Right forelimb (tissue), 1 donor: ENCODE measurements at places on chromosomes 2 and 18.
A peak's percentile ranks its signal among the peaks of the same experiment; 100 is the strongest.

DNA sequence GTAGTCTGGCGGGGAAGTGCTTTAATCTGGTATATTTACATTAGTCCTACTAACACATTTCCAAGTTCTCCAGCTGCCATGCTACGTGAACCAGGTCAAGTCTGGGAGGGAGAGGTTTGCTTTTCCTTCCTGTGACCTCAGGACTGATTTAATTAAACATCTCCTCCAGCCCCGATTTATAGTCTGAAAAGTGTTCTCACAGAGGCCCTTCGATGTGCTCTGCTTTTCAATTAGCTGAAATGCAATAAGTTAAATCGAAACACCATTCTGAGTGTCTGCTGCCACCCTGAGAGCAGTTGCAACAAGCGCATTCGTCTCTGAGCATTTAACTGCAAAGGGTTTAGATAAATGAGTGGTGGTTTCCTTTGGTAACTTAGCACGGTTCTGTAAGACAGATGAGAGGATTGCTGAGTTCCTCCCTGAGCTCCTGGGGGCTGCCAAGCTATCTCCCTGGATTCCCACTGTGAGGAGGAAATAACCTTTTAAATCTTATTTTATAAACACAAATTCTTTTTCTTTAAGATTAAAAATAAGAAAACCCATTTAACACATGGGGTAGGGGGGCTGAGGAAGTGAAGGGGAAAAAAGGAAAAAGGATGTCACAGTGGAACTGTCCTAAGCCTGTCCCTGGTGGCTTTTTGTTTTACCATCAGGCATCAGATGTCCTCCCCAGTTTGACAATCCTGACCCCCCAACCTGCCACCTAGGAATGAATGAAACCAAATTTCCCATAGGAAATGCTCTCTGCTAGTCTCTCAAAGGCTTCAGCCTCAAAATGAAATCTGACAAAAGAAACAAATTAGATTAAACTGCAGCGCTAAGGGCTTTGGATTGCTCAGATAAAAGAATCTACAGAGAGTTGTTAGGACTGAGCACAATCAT, 56.5 kb upstream of the CREB1 start:
- peak; percentile 58 for DNase-seq

DNA sequence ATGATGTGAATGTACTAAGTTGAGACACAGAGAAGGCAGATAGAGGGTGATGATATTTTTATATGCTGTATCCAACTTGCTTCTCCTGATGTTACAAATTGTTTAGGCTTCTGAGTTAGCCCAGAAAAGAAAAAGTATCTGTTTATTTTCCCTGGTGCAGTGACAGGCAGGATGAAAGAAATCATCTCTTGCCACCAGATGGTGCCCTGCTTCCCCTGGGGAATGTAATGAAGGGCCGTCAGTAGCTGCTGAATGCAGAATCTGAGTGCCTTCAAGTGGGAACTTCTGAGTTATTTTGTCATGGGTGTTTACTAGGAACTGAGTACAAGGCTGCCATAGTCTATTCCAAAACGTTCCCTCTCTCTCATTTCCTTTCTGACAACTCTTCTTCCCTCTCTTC, 525.6 kb downstream of the MBD2 start:
- DNase-seq: no peak

- DNase-seq: no peak
These were observed 331.6 kb upstream of the FANCL start for GRCh38 chr2:58572731-58573130.

- no peak for DNase-seq
These were observed 64.4 kb downstream of the NCK2 start for GRCh38 chr2:105809097-105809473.

GRCh38 chr2:205937211-205937610, 148.8 kb downstream of the INO80D start:
- DNase-seq: no peak

DNA sequence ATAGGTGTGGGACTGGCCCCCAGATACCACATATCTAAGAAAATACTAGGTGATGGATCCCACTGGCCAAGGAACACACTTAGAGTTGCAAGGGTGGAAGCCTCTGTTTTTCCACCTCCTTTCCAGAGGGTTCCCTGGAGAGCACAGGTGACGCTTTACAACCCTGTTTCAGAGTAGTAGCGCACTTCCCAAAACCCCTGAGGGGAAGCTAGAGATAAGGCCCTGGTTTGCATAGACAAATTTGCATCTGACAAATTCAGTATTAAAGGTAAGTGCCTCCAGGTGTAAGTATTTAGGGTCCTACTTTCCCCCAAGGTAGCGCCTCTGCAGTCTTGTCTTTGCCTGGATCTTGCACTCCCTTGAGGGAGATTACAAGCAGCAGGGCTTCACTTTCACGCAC, 474 bp upstream of the CERKL start:
- no peak for DNase-seq

GRCh38 chr2:150126143-150126740, 361.2 kb downstream of the RND3 start:
- DNase-seq: no peak

DNA sequence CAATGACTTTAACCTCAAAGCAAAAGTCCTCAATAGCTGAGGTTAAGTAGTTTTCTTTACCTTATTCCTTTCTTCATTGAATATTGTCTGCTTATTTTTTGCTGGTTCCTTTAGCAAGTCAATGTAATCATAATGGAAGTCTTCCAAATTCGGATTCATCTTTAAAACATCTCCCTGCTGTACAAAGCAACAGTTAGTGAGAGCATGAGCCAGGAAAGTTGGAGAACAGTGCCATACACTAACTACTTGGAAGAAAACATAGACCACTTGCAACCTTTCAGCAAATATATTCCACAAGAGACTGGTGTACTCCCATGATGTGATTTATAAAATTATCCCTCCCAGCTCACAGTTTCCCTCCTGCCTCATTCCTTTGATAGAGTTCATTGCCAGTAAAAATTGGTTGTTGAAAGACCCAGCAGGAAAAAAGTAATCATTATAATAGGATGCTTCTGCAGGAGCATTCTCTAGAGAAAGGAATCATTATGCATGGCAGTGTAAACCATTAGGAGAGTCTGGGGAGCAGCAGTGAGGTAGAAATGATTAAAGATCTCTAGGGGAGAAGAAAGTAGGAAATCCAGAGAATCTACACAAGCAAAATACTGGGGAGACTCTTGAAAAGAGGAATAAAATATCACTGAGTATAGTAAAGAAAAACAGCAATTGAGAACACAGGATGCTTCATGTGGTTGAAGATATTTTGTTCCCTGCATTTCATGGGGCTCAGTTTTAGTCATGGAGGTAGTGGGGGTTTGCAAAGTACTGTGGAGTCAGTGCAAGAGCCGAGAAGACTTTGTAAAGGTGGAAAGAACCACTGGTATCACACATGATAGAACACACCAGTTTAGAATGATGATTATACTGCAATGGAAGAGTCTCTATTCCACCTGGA, 38.6 kb upstream of the TTN start:
- no peak for DNase-seq

GRCh38 chr2:102509749-102510148, 36.7 kb downstream of the SLC9A4 start:
- DNase-seq: no peak

- no peak for DNase-seq
These were observed 29.7 kb downstream of the NAB1 start for GRCh38 chr2:190678444-190679162.

- DNase-seq: no peak
These were observed 50.0 kb downstream of the CPO start for GRCh38 chr2:206989311-206989710.

GRCh38 chr2:46555011-46555410, 75.6 kb downstream of the TMEM247 start:
- no peak for DNase-seq

DNA sequence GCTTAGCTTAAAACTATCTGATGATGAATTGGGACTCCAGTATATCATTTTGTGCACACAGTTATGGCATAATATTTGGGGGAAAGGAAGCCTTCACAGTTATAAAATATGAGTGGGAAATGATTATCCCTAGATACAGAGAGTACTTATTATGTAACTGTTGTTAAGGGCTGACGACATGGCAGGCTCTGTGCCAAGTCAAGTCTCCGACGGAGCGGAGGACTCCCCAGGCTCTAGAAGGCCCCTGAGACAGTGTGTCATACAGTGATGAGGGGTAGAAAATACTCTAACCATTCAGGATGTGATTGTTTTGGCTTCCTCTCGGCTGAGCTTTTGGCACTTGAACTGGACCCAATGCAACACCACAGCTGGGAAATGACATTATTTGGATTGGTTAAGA, 211.8 kb downstream of the SLC8A1 start:
- peak; percentile 73 for DNase-seq

GRCh38 chr2:30385327-30385726, 61.7 kb upstream of the LCLAT1 start:
- DNase-seq: peak; percentile 62

GRCh38 chr2:182128821-182129707, 143.4 kb downstream of the PPP1R1C start:
- no peak for DNase-seq

GRCh38 chr18:75339936-75340605, 87.4 kb downstream of the SMIM21 start:
- no peak for DNase-seq

DNA sequence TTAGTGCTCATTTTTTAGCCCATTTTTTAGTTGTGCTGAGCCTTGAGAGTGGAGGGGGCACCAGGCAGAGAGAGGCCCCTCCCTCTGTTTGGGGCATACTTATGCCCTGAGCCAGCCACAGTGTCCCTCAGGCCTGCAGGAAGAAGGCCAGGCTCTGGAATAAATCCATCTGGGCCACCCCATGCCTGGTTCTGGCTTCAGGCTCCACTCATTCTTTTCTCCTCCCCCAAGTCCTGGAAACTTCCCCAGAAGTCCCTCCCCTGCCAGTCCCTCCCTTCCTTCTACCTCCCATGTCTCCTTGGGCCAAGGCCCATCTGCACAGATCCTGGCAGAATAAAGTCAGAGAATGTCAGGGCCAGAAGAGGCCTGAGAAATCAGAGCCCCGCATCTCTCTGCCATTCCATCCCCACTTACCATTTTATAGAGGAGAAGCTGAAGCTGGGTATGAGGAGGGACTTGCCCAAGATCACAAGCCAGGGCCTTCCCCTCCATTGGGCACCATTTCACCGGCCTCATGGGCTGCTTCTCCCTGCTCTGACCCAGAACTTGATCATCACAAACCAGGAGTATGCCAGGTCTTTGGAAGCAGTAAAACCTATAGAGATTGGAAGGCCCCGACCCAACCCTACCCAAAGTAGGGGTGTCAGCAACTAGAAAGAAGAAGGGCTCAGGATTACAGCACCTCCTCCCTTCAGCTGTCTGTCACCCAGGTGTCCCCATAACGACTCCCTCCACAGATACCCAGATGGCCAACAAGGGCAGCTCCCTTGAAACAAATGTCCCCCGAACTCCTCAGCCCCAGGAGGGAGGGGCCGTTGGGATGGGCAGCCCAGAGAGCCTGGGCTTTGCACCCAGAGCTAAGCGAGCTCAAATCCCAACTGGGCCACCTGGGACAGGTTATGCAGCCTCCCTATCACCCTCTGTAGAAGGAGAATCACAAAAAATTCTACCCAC, 108.4 kb downstream of the POLR1A start:
- peak; percentile 70 for DNase-seq

- no peak for DNase-seq
These were observed 194.0 kb downstream of the DYSF start for GRCh38 chr2:71647356-71647755.

- no peak for DNase-seq
These were observed 32.2 kb downstream of the GPR39 start for GRCh38 chr2:132448771-132449170.

- DNase-seq: no peak
These were observed 678.3 kb upstream of the NRXN1 start for GRCh38 chr2:51710222-51710621.

- DNase-seq: no peak
These were observed 961 bp downstream of the GEN1 start for GRCh38 chr2:17754773-17755425.

GRCh38 chr2:68653538-68653982, 10.2 kb downstream of the PROKR1 start:
- DNase-seq: no peak

DNA sequence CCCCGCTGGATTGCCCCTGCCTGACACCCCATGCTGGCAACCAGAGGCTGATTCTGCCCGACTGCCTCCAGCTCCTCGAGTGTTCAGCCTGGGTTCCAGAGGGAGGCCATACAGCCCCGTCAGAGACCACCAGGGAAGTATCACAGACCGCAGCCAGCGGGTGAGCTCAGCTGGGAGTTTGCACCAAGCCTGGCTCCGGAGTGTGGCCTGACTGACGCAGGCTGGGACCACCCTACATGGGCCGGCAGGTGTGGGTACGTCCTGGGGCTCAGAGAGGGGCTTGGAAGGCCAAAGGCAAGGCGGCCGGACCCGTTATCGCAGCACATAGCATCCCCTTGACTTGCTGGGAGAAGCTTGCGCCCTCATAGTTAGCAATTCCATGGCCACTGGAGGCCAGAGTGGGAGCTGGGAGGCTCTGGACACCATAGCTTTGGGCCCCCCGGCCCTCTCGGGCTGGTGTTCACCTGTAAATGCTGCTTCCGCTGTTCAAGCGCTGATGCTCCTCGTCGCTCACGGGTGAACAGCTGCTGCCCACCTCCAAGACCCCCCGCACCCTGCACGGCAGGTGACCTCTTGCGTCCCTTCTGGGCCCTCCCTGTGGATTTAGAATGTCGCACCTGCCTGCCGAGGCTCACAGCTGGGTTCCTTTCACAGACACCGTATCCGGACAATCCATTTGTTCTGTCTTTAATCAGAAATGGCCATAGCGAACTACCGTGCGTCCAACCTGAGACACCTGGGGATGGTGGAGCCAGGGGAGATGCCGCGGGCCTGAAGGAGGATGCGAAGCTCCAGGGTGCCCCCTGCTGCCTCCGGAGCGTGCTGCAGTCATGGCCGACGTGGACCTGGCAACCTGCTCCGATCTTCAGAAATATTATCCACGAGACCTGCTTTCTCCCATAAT, 31.2 kb upstream of the SLC66A3 start:
- peak; percentile 78 for DNase-seq

GRCh38 chr2:39127973-39128372, 7.1 kb upstream of the SOS1 start:
- no peak for DNase-seq

DNA sequence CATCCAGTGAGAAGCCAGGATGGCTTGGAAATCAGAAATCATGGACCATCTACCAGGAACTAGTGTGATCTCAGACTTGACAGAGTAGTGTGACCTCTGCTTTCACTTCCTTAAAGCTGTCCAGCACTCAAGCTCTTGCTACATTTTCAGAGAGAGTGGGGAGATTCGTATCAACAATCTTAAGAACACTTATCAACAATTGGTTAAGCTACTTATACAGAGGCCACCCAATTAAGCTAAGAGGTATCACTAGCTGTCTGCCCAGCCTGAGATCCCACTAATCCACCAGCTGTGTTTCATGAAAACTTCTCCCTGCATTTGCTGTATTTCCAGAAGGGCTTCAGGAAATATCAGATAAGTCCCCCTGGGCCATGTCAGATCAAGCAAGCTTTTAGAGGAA, 4.2 kb downstream of the RPRM start:
- DNase-seq: no peak

DNA sequence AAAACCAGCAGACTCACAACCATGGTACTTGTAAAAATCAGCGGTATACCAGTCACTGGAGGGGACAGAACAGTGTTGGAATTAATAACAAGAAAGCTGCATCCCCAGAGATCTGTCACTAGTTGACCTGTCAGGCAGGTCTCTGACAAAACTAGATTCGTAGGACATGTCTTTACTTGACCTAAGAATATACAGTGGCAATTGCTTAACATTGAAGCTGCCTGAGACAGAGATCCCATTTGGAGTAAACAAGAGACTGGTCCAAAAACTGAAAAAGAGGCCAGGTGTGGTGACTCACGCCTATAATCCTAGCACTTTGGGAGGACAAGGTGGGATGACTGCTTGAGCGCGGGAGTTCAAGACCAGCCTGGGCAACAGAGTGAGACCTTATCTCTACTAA, 7.2 kb upstream of the SS18 start:
- no peak for DNase-seq

- DNase-seq: no peak
These were observed 29.8 kb downstream of the RNMT start for GRCh38 chr18:13756261-13756660.
